ENCODE measurements at places on chromosomes 1 and 21.
A peak's percentile ranks its signal among the peaks of the same experiment; 100 is the strongest.

DNA sequence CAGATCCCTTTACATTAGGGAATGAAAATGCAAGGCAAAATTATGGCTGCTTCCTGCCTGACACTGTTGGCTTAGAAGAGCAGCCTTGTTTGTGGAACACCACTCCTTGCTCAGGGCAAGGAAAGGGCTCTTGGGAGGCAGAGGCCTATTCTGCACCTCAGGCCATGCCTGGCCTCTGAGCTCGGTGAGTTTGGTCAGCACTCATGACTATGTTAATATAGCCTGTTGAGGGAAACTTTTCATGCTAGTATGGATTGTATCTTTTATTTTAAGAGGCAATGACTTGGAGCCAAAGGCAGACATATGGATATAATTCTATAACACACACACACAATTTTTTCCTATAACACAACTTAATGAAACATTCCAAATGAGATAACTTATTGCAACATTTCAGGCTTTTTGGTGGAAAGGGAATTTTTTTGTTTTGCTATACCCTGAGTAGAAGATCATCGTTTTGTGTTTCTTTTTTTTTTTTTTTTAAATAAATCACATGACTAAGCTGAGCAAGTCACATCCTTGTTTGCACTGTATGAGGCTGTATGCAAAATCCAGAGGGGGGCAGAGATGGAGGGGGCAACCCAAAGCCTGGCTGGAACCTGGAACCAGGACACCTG, 5.6 kb upstream of the YRDC start:
- DNase-seq, result no peak

- DNase-seq, result no peak
Measured at GRCh38 chr1:234431255-234431654, 47.7 kb downstream of the TARBP1 start.

DNA sequence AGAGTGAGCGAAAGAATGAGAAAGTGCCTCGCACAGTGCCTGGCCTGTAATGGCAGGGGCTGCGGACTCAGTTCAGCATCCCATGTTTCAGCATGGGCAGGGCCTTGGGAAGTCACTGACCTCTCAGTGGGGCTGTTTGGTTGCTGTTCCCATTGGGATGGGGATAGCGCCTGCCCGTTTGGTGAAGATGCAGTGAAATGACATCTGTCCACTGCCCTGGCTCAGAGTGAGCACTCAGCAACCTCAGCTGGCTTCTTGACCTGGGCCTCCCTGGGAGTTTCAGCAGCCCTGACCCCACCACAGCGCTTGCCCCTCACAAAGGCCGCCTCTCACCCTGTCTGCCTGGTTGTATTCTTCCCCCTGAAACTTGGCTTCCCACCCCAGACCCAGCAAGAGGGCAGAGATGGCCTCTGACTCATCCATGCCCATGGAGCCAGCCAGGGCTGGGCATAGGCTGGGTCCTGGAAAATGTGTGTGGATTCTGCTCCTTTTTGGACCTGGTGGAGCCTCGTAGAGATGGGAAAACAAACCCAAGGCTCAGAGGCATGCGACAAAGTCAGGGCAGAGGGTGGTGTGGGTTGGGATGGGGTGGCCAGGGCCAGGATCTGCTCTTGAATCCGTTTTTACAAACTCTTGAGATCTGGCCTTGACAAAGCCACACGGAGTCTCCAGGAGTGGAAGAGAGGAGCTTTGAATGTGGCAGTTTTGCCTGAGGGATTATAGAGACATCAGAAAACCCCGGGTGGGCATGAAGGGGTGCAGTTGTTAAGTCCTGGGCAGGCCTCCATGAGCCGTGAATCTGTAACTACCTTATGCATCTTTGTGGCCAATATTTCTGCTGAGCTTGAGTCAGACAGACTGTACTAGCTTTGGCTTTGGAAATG, 1.2 kb downstream of the XKR8 start:
- no peak for DNase-seq

- peak; percentile 76 for DNase-seq
Measured at GRCh38 chr1:224726441-224727182, 110.5 kb downstream of the CNIH3 start.

DNA sequence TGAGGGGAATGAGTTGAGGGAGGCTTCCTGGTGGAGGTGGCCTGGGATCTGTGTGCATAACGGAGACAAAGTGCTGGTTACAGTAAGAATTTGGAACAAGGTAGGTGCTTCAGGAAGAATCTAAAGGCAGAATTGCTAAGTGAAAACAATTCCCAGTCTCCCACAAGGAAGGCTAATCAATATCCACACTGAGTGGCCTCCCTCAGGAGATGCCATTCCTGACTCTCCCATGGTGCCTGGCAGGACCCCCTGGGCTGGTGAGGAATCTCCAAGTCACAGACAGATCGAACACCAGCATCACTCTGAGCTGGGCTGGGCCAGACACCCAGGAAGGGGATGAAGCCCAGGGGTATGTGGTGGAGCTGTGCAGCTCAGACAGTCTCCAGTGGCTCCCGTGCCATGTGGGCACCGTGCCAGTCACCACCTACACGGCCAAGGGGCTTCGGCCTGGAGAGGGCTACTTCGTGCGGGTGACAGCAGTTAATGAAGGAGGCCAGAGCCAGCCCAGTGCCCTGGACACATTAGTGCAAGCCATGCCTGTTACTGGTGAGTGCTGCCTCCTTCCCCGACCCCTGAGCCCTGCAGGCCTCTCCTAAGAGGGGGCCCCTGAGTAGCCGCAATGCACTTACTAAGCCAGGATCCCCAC, 30.7 kb downstream of the IGFN1 start:
- DNase-seq, result no peak

DNA sequence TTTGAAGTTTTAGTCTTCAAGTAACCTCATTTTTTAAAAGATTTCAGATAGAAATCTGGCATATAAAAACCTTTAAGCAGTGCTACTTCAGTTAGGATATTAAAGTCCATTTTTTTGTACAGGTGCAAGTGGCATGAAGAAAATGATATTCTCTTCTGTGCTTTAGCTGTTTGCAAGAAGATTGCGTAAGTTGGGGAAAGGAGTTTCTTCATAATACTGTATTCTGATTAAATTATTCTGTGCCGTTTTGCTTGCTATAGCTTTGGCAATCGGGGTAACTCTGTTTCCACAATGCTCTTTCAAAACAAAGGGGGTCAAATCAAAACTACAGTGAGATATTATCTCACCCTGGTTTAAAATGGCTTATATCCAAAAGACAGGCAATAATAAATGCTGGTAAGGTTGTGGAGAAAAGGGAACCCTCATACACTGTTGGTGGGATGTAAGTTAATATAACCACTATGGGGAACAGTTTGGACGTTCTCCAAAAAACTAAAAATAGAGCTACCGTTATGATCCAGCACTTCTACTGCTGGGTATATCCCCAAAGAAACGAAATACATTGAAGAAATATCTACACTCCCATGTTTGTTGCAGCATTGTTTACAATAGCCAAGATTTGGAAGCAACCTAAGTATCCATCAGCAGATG, 27.1 kb downstream of the MAEL start:
- no peak for DNase-seq

GRCh38 chr1:31633117-31633516, 11.6 kb downstream of the PEF1 start:
- no peak for DNase-seq

- no peak for DNase-seq
Measured at GRCh38 chr1:86750530-86750929, 46.2 kb downstream of the SH3GLB1 start.

GRCh38 chr1:143625886-143626285, 345.9 kb downstream of the FAM72C start:
- no peak for DNase-seq

DNA sequence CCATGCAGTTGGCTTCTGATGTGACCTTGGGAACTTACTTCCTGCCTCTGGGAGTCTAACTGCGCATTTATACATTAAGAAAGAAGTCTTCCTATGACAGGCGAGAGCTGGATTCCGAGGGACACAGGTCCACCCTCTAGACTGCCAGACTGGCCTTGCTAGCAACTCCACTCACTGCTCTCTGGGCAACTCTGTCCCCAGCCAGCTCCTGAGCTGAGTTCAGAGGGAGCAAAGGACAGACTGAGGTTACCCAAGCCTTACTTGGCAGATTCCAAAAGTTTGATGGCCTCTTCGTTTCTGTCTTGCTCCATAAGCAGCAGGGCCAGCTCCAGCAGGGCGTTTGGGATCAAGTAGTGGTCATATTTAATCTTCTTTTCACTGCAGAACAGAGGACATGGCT, 41.8 kb downstream of the TTC39A start:
- DNase-seq, result no peak

DNA sequence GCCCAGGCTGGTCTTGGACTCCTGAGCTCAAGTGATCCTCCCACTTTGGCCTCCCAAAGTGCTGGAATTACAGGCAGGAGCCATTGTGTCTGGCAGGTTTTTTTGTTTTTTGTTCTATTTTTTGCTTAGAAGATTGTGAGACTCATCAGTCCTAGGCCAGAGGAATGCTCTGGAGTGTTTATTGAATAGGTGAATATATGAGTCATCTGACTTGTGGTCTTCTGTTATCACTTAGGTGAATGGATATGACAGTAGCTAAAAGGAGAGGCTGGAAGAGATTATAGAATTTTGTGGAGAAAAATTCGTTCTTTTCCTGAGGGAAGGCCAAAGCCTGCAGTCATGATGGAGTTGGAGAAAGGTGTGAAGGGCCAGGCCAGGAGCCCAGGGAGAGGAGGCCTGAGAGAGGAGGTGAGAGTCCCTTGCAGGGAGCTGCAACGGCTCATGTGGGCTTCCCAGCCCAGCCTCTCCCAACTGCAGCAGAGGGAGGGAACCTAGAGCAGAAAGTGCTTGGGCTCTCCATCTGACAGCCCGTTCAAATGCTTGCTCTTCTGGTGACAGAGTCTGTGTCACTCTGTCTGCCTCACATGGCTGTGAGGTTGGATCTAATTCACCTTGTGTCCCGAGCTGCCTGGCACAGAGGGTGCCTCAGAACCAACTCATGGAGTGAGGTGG, 31.6 kb upstream of the ACOT11 start:
- DNase-seq, result no peak

DNA sequence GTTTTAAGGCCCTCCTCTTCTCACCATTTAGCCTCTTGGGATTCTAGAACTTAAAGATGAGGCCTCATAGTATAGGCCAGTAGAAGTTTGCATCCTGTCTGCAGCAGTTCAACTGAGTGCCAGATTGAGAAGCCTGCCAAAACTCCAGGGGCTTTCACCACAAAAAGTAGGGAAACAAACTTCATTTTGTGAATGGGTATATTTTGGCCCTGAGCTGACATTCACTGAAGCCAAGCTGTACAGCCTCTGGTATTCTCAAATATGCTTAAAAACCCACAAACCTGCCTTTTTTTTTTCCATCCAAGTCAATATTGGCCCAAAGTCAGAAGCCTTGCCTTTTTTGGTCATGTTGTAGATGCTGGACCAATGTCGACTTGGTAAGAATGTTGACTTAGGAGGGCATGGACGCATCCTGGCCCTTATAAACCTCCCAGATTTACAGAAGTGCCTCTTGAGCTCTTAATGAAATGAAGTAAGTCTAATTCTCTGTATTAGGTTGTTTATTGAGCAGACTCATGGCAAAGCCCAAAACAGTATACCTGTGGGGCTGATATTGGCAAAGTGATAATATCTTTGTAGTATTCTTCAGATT, 337.5 kb downstream of the CHRM3 start:
- DNase-seq, result no peak

GRCh38 chr21:31566611-31567010, 92.9 kb upstream of the SOD1 start:
- DNase-seq, result no peak

DNA sequence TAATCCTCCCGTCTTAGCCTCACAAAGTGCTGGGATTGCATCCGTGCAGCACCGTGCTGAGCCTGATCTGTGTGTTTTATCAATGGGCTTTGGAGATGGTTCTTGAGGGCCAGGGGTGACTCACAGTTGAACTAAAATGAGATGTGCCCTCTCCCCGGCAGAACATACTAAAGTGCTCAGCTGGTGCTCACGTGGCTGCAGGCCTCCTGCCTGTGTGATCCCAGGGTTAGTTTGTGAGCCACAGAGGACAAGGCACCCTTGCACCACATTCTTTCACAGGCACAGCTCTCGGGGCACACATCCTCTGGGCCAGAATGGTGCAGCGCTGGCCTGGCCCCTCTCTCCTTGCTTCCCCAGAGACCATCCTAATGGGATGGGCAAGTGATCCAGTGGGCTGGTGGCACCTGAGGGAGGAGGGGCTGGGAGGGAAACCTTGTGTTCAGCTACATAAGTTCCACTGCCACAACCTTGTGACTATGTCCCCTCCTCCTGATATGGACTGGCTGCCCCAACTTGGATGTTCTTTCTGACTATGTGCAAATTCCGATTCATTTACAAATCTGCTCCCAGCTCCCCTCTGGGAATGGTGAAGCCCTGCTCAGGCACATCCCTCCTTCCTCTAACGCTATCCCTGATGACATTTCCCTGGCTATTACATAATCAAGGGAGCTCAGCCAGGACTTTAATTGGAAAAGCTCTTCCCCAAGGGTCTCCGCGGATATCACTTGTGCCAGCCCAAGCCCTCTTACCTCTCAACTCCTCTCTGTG, 197.0 kb upstream of the EDN2 start:
- DNase-seq, result no peak

GRCh38 chr1:40107290-40107959, 10.4 kb upstream of the PPT1 start:
- no peak for DNase-seq

DNA sequence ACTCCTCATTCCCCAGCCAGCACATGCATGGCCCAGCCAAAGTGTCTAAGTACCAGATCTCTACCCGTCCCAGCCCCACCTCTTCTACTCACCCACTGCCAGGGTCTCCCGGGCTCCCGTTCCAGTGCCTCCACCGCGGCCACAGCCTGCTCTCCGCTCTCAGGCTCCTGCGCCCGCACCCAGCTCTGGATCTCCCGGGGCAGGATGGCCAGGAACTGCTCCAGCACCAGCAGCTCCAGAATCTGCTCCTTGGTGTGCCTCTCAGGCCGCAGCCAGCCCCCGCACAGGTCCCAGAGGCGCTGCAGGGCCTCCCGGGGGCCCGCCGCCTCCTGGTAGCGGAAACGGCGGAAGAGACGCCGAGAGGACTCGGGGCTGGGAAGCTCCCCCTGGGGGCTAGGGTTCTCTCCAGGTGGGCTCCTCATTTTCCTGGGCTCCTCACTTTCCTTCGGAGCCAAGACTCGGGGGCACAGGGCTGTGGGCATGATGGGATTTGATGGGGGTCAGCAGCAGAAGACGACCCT, 2.5 kb downstream of the ZNF496 start:
- no peak for DNase-seq

- DNase-seq, result peak; percentile 11
Measured at GRCh38 chr1:81111818-81112217, 688.9 kb upstream of the ADGRL2 start.

DNA sequence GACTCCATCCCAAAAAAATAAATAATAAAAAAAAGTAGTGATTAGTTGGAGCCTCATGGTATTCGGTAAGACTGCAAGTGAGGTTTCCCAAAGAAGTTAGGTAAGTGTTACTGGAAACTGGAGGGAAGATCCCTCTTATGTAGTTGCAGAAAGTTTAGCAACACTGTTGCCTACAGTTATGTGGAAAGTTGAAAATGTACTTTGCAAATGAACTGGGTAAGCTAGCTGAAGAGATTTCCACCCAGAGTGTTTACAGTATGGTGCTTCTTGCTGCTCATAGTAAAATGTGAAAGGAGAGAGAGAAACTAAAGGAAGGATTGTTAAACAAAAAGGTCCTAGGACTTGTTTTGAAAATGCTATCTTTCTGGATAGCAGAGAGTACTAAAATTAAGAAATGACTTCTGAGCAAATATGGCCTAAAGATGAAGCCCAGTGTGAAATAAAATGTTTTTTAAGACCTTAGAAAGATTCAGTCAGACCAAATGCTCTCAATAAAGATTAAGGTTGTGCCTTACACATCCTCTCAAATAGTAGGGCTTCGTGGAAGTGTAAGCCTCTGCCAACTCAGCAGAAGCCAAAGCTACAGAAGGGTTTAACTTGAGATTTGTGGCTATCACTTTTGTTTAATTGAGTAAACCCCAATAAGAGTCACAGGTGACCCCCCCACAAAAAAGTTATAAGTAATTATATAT, 31.5 kb downstream of the RPS6KC1 start:
- no peak for DNase-seq

- DNase-seq, result no peak
Measured at GRCh38 chr1:161013131-161013487, 7.8 kb downstream of the F11R start.

All from BJ (cell line).